Fibroblast of skin of back (primary cell): ENCODE measurements at places on chromosomes 13 and 19.
A peak's percentile ranks its signal among the peaks of the same experiment; 100 is the strongest.

- DNase-seq = peak; percentile 14
Observed at GRCh38 chr13:23087880-23088279, 92.9 kb upstream of the SGCG start.

GRCh38 chr13:113394339-113394640, 30.4 kb upstream of the GRTP1 start:
- DNase-seq = no peak

DNA sequence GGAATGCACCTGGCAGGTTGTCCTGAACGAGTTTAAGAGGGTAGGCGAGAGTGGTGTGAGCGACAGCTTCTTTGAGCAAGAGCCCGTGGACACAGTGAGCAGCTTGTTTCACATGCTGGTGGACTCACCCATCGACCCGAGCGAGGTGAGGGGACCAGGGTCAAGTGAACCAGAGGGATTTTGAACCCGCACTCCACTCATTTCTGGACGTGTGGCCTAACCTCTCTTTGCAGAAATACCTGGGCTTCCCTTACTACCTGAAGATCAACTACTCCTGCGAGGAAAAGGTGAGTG, 1.7 kb downstream of the CATSPERG start:
- no peak for DNase-seq

DNA sequence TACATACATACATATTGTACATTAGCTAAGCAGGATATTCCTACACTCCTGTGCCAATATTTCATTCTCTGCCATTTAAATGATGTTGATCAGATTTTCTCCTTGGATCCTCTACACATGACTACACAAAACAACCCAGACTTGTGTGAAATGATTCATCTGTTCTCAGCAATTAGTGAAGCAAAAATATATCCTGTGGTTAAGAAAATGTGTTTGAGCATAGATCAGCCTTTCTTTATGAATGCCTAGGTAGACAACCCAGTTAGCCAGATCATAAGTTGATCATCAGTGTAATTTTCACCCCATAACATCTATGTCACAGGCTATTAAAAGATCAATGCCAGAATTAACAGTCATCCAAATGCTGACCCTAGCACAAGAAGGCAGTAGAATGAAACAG, 275.2 kb upstream of the EDNRB start:
- no peak for DNase-seq

GRCh38 chr13:41960211-41960636, 685 bp downstream of the VWA8 start:
- peak; percentile 30 for DNase-seq

GRCh38 chr19:3178973-3179738, 587 bp downstream of the S1PR4 start:
- DNase-seq = no peak

DNA sequence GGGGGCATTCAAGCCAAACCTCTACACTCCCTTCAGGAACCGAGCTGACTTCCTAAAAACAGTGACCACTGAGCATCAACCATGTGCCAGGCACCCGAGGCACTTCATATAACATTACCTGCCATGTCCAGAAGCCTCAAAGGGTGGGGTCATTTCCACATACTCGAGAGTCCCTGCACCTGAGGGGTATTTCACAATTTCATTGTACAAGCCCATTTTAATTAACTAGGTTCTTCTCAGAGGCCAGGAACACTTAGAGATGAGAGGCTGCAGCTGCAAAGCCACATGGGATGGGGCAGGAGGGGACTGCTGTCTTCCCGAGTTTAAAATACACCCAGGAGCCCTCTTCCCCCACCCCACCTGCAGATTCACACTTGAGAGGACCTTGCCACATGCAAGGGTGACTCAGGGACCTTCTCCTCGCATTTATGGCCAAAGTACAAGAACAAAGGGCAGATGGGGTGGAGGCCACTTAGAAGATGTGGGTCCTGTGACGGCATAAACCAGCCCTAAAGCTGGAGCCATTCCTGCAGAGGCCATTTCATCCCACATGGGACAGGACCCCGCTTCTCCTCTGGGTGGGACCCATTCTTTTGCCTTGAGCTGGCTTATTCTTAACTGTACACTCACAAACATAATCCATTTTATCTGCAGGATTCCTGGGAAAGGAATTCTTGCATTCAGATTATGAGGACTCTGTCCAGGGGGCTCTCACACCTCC, 43.9 kb downstream of the RAB20 start:
- DNase-seq = peak; percentile 46

GRCh38 chr13:112531263-112531794, 56.6 kb downstream of the TUBGCP3 start:
- no peak for DNase-seq

- DNase-seq = no peak
Observed at GRCh38 chr13:44079413-44080205, 199.9 kb downstream of the LACC1 start.

GRCh38 chr13:48093588-48093987, 1.3 kb downstream of the MED4 start:
- DNase-seq = no peak

GRCh38 chr19:6228551-6229215, 51.1 kb downstream of the MLLT1 start:
- DNase-seq = peak; percentile 58

GRCh38 chr19:13401388-13401787, 104.9 kb downstream of the CACNA1A start:
- peak; percentile 19 for DNase-seq

- no peak for DNase-seq
Observed at GRCh38 chr13:92727118-92727517, 499.5 kb upstream of the GPC6 start.

DNA sequence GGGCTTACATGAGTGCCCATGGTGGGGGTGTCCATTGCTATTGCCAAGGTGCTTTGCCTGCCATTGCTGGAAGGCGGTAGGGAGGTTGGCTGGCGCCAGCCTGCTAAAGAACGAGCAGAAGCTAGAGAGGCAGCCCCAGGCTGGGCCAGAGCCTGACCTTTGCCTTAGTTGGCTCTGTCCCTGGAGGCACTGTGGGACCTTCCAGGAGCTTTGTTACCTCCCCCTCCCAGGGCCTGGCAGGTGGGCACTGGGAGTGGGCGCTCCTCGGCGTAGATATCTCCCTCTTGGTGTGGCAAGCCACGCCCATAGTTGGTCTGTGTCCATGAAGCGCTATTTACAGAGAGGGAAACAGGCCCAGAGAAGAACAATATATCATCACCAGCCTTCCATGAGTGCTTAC, 2.3 kb upstream of the SLC25A42 start:
- DNase-seq = no peak

DNA sequence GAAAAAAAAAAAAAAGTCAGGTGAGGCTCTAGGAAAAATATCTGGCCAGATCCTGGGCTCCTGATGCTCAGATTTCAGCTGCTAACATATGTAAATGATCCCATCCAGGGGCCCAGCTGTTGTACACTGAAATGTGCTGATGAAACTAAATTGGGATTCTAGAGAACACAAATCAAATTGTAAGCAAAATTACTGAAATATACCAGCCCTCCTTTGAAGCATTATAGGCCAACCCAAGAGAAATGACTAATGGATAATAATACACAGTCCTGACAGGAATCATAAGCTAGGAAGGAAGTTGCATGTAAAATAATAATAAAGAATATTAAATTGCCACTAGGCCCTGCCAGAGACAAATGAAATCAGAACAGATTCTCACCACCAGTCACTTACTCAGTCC, 17.8 kb downstream of the KCTD12 start:
- no peak for DNase-seq

DNA sequence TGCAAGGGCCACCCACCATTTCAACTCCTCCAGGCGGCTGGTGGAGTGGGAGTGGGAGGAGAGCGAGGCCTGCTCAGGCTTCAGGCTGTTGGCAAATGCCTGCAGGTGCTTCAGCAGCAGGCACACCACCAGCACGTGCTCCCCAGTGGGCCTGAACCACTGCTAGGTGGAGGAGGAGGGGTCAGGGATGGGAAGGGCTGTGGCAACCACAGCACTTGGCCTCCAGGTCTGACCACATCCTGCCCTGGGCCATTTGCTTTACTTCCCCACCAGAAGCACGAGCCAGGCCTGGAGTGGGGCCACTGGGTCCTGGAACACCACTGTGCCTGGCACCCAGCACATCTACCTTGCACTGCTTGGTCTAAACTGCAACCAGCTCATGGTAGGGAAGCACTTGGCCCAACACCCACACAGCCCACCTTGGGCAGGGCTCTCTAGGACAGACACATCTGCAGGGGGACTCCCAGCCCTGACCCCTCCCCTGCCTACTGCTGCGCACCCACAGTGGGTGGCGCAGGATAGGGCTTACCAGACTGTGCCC, 26.2 kb downstream of the TUBA3C start:
- DNase-seq = no peak

DNA sequence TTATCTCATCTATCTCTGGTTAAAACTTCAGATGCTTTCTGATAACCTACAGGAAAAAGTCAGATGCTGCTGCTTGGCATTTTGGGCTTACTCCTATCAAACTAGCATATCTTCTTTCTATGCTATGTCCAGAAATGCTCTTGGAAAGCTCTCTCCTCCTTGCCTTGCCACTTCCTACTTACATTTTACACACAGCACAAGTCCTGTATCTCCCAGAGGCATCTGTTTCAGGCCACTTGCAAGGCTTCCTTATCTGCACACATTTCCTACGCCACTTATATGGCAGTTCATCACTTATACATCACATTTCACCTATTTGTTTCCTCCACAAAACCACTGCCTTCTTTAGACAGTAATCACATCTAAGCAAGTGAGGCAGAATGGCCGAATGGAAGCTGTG, 220.3 kb downstream of the DNAJC15 start:
- no peak for DNase-seq

- no peak for DNase-seq
Observed at GRCh38 chr19:3114018-3114726, 20.0 kb downstream of the GNA11 start.

- no peak for DNase-seq
Observed at GRCh38 chr13:106882246-106882645, 314.3 kb upstream of the ARGLU1 start.

DNA sequence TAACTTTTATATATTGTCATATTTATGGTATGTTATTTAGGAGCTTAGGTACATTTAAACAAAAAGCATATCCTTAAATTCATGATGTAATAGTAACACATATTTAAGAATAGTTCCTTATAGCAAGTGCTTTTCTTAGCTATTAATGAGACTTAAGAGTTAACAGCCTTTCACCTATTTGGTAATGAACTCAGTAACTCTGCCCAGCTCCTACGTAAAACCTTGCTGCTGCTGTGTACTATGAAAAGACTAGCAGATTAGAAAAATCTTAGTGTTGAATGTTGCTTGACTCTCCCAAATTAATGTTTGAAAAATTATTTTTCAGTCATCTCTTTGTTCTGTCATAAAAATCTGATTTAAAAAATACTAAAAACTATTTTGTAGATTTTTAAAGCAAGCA, 6.9 kb downstream of the GPR180 start:
- DNase-seq = no peak

DNA sequence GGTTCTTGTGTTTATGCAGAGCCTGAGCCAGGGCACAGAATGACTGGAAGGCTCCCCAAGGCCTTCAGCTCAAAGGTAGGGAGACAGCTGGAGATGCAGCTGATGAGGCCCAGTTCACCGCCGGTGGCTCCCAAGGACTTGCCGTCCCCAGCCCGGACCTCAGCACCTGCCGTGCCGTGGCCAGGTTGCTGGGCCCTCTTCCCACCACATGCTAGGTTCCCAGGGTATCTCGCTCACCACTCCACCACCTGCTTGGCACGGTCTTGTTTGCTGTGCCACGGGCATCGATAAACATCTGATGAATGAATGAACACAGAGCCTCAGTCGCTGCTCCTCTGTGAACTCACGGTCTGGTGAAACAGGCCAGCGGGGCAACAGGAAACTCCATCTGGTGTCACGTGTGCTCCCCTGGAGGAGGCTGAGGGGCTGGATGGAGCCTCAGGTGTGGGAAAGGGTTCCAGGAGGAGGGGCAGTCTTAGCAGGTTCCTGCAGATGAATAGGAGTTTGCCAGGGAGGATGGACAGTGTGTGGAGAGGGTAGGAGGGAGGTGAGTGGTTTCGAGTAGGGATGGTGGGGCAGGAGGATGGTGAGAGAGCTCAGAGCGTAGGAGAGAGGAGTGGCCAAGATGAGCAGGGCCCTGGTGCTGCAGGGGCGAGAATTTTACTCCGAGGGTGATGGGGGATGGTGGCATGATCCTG, 3.6 kb upstream of the KLK14 start:
- DNase-seq = no peak

- DNase-seq = no peak
Observed at GRCh38 chr13:54361460-54361859, 1332.8 kb downstream of the OLFM4 start.

DNA sequence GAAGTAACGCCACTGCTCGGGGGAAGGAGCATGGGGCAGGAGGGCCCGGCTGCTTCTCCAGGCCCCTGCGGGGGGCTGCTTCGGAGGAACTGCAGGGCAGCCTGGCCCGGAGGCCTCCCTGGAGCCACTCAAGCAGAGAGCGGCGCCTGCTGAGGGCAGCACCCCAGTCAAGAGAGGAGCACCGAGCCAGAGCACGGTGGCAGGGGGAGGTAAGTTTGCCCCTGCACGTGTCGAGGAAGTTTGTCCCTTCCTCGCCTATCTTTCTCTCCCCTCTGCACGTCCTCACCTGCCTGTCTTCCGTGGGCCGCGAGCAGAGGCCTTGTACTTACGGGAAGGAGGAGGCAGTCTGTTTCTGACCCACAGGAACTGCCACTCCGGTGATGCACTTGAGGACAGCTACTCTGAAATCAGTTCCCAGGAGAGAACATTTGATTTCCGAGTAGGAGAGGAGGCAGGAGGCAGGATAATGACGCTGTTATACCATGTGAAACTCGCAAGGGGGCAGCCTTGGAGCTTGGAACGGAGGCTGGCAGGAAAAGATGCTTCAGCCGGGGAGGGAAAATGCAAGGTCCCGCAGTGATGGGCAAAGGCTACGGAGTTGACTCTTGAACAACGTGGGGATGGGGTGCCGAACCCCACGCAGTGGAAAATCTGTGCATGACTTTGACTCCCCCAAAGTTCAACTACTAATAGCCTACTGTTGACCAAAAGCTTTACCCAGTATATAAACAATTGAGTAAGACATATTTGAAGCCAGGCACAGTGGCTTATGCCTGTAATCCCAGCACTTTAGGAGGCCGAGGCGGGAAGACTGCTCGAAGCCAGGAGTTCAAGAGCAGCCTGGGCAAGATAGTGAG, 5.0 kb downstream of the FFAR1 start:
- peak; percentile 82 for DNase-seq

DNA sequence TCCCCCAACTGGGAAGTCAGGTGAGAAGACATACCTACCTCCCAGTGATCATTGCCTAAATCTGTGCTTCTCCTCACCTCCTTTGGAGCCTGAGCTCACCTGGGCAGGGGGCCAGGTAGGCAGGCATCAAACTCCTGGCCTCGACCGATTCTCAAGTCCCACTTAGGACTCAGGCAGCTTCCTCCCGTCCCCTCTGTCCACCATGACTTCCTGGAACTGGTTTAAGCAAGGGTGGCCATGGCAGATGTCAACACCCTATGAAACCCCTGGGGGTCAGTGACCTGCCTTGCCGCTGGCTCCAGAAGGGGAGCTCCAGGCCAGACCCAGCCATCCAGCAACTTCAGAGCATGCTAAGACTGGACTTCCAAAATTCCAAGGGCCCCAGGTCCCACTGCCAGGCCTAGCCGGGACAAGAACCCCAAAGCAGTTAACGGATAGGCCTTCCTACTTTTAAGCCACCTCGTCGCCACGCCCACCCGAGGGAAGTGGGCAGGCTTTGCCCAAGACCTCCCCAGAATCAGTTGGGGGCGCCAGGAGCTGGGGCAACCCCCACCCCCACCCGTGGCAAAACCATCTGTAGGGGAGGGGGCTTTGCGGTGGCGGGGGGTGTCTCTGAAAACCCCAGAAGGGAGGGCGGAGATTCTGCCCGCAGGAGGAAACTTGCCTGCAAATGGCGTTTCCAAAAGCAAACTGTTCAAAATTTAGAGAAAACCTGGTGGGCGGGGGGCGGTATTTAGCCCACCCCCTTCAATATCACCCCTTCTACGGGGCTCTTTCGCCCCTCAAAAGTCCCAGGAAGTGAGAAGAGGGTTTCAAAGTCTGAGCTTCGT, 657 bp downstream of the PLIN3 start:
- DNase-seq = peak; percentile 50
